ENCODE measurements at places on chromosomes 1 and 21. TPM values are rescaled to one million over a fixed set of nuclear protein-coding genes. Genes with fewer than 3 reads are reported as not detected.

DNA sequence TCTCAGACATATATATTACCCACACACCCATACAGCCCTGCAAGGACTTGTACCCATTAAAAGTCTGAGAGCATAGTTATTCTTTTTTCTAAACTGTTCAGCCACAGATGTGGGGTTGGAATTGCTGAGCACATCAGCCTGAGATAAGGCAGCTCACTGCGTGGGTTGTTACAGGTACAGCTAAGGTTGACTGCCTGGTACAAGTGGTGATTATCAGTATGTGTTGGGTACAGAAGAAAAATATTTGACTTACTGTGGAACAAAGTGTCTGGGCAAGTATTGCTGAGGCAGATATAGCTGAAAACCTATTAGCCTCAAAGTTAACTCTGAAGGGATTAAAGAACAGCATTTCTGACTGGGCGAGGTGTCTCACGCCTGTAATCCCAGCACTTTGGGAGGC is 5.0 kb downstream of the STX12 start:
- no peaks in the 10 kb centered on the region for H3K36me3 ChIP-seq
- H3K4me1 ChIP-seq, result peaks cover 19% of the 10 kb centered on the region
- no peaks in the 10 kb centered on the region for H3K27me3 ChIP-seq

DNA sequence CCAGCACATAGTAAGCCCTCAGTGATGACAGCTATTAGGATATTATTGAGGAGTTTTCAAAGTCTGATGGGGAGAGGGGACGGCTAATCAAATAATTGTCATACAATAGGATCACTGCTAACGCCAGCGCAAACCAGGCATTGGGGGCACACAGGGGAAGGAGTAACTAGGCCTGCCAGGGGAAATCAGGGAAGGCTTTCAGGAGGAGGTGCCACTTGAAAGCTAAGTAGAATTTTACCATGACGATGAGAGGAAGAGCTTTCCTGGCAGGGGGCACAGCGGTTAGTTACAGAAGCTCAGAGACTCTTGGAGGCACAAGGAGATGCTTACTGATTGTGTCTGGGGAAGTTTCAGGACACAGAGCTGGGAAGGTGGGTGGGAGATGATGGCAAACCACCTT is 47.2 kb upstream of the LAPTM5 start:
- no peak for DNase-seq
- no peak overlapping the region for H3K27ac ChIP-seq
- no peaks in the 10 kb centered on the region for H3K27me3 ChIP-seq
- peaks cover 9% of the 10 kb centered on the region for H3K4me1 ChIP-seq
- H3K4me3 ChIP-seq, result no peak overlapping the region
- no peaks in the 10 kb centered on the region for H3K36me3 ChIP-seq

DNA sequence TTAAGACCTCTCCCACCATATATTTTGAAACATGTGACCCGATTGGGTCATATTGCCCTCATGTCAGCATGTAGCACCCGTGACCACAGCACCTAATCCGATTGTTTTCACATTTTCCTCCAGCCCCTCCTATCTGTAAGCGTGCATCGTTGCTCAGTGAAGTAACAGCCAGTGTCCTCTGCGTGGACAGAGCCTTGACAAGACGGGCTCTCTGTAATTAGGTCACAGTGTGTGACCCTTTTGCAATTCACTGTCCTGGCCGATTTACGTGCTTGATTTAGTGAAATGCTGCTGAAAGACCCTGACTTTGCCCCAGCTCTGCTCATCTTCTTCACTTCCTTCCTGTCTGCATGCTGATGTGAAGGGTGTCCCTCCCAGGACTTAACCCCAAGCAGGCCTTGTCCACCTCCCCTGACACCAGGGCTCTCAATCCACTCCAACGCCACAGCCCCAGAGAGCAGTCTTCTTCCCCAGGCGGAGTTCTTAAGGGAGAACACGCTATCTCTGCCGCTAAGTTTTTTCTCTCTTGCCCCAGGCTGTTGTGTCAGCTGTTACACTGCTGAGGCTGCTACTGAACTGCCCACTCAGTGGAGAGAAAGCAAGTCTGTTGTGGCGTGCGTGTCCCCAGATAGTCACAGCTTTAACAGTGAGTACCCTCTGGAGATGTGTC is 19.4 kb downstream of the URB2 start:
- H3K27ac ChIP-seq, result no peak overlapping the region
- peaks cover 18% of the 10 kb centered on the region for H3K4me1 ChIP-seq
- DNase-seq, result no peak
- H3K36me3 ChIP-seq, result no peaks in the 10 kb centered on the region

DNA sequence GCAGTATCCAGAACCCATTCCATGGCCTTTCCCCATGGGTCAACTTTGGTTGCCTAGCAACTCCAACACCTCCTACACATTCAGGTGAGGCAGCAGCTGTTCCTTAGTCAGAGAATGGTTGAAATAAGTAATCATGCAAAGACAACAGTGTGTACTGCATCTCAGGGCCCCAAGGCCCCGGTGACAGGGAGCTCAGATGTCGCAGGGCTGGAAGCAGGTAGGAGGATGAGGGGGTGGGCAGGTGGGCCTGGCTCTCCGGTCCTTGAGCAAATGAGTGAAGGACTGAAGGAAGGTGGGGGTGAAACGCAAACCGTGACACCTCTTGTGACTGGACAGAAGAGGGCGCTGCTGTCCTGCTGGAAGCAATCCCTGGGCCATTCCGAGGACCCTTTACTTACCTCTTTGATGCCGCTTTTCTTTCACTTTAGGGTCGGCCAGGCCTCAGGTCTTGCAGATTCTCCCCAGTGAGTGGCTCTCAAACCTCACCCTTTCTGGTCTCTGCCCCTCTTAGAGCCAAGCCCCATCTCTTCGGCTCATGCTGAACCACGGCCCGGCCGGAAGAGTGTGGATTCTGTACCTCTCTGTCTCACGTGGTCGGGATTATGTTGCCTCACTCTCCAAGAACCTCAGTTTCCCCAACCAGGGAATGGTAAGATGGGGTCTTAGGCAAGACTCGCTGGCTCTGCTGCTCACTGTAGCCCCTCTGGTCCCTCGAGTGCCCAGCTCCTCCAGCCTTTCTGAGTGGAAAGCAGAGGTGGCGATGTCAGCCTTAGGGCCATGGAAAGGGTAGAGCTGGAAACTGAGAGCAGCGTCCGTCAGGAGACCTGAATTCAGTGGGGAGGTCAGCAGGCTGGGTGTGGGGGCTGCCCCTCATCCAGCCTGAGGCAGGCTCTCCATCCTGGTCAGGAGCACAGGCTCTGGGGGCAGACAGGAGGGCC is 5.6 kb upstream of the KCNA10 start:
- no peak for DNase-seq

DNA sequence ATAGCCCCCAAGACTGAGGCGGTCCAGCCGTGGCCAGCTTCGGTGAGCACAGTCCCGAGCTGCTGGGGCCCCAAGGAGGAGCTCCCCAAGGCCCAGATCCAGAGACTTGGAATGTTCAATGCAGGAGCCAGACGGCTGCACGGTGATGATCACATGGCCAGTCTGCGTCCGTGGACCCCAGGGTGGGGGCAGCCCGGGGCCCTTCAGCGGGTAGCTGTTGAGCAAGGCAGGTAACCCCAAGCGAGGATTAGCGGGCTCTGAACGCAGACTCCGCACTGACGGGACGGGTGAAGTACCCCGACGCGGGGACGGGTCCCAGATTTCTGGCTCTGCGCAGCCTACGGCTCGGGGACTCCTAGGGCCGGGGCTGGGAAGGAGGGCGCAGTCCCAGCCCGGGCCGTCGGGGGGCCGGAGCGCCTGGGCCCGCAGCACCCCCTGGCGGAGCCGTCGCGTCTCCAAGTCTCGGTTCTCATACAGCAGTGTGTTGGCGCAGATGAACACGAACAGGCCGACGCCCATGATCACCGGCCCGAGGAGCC is 2.7 kb downstream of the TMEM200B start:
- no peaks in the 10 kb centered on the region for H3K4me1 ChIP-seq
- H3K27me3 ChIP-seq, result peaks cover 46% of the 10 kb centered on the region
- H3K36me3 ChIP-seq, result no peaks in the 10 kb centered on the region
- H3K27ac ChIP-seq, result no peak overlapping the region

DNA sequence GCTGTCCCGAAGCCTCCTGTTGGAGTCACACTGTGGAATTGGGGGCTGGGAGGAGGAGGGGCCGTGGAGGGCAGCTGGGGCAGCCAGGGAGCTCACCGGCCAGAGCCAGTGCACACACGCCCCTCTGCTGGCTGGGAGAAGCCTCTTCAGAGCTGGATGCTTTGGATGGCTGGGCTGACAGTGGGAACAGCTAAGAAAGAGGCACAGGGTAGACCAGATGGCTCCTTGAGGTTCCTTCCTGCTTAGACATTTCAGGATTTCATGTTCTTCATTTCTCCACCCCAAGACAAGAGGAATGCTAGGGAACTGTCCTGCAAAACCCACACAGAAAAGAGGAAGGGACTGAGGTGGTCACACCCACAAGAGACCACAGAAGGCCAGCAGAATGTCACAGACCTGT is 254.8 kb upstream of the VAMP3 start:
- H3K36me3 ChIP-seq, result no peaks in the 10 kb centered on the region
- H3K27ac ChIP-seq, result no peak overlapping the region
- H3K27me3 ChIP-seq, result no peaks in the 10 kb centered on the region
- peaks cover 14% of the 10 kb centered on the region for H3K4me1 ChIP-seq
- H3K4me3 ChIP-seq, result no peak overlapping the region
- no peak for DNase-seq

GRCh38 chr1:234893725-234894630 is 234.7 kb downstream of the TOMM20 start:
- H3K27ac ChIP-seq, result peak overlapping the region; percentile 64
- no peak overlapping the region for H3K4me3 ChIP-seq
- H3K36me3 ChIP-seq, result no peaks in the 10 kb centered on the region
- no peak for DNase-seq
- H3K27me3 ChIP-seq, result no peaks in the 10 kb centered on the region

GRCh38 chr1:10597492-10598388 is 123.0 kb downstream of the PEX14 start:
- no peaks in the 10 kb centered on the region for H3K4me1 ChIP-seq
- no peaks in the 10 kb centered on the region for H3K27me3 ChIP-seq

DNA sequence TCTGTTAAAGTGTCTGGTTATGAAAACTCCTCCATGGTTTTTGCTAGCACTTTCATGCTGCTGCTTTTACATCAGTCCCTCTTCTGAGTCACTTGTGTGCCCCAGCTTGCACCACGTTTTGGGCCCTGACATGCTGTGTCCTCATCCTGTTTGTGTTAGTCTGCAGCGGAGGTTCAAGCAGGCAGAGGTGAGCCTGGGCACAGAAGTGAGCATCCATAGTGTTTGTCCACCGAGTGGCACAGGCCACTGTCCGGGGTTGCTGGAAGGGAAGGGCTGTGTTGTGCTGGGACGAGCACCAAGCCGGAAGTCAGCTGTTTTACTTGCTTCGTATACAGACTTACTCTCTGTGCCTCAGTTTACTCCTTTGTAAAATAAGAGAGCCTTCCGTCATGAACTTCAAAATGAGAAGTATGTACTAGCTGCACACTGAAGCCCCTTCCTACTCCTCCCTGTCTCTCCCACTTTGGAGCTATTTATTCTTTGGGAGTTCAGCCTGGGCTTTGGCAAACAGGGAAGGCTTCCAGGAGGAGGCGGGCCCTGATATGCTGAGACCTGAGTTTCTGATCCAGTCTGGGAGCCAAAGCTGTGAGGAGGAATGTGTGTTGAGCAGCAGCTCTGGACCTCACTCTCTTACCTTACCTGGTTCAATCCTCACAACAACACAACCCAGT is 10.7 kb upstream of the LAPTM5 start:
- no peak overlapping the region for H3K27ac ChIP-seq
- no peaks in the 10 kb centered on the region for H3K36me3 ChIP-seq
- no peak for DNase-seq
- peaks cover 11% of the 10 kb centered on the region for H3K4me1 ChIP-seq
- H3K4me3 ChIP-seq, result no peak overlapping the region

GRCh38 chr1:39441797-39442196 is 49.6 kb upstream of the BMP8A start:
- DNase-seq, result no peak
- H3K27ac ChIP-seq, result no peak overlapping the region
- H3K36me3 ChIP-seq, result peaks cover 25% of the 10 kb centered on the region
- no peak overlapping the region for H3K4me3 ChIP-seq
- H3K27me3 ChIP-seq, result no peaks in the 10 kb centered on the region

DNA sequence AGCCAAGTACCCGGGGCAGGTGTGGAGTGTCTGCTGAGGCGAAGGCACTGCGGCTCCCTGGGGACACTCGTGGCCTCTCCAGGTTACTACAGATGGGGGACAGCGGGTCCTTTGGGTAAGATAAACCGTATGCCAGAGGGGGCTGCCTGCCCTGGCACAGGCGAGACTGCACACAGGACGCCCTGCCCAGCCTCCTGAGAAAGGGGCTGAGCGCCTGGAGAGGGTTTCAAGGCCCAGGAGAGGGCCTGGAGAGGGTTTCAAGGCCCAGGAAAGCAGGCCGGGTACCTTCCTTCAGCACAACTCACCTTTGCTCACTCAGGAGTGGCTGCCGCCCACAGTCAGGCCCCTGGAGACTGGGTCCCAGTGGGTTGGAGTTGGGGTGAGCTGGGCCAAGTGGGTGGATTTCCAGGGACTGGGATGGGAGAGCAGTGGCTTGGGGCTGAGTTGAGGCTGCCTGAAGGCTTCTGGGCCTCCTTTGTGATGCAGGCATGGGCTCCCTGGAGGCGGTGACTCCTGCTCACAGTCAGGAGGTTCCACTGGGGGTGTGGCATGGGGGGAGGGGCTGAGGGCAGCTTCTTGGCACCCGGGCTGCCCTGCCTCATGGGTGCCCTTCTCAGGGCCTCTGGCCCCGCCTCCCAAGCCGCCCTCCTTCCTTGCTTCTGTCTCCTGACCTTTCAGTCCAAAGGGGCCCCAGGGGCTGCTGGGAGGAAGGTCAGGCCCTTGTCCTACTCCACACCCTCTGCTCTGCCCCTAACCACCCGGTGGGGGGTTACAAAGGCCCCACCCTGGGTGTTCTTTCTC is at the start of gene MMEL1:
MMEL1 (minus strand) TSS at position 456 of the 801 bp plus-strand sequence. CDS start 3,532 bp downstream, outside the sequence.
- H3K27me3 ChIP-seq, result peaks cover 73% of the 10 kb centered on the region
- no peak within 1 kb of the TSS for H3K27ac ChIP-seq
- H3K36me3 ChIP-seq, result no peaks in the 10 kb centered on the region
- no peaks in the 10 kb centered on the region for H3K4me1 ChIP-seq

- H3K4me1 ChIP-seq, result peaks cover 17% of the 10 kb centered on the region
- DNase-seq, result no peak
- no peaks in the 10 kb centered on the region for H3K36me3 ChIP-seq
- H3K4me3 ChIP-seq, result no peak overlapping the region
- H3K27ac ChIP-seq, result no peak overlapping the region
Measured at GRCh38 chr1:58789322-58789856, 5.5 kb upstream of the JUN start.

DNA sequence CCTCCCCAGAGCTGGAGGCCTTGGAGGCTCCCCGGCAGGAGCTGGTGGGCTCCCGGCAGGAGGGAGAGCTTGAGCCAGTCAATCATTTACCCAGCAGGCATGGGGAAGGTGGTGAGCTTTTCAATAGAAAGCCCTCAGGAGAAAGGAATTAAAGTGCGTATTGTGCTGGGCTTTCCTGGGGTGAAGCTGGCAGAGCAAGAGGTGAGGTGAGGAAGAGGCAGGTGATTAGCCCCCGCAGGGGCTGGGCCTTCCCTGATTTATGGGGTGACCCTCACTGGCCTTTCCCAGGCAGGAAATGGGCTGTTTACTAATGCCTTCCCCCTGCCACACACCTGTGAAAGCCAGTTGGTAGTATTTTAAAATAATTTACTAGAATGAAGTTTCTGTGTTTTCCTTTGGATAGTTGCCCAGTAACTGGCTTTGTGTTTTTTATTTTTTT is 25.8 kb downstream of the CLDN14 start:
- no peak for DNase-seq
- no peak overlapping the region for H3K4me3 ChIP-seq
- H3K36me3 ChIP-seq, result no peaks in the 10 kb centered on the region
- H3K4me1 ChIP-seq, result no peaks in the 10 kb centered on the region
- no peaks in the 10 kb centered on the region for H3K27me3 ChIP-seq

GRCh38 chr1:109090196-109091077 is at the start of gene TMEM167B:
Gene TMEM167B (plus strand): TSS chr1:109090764. CDS start chr1:109090873, 109 bp downstream.
- H3K4me3 ChIP-seq, result peak within 1 kb of the TSS; percentile 81
- no peaks in the 10 kb centered on the region for H3K27me3 ChIP-seq
- H3K27ac ChIP-seq, result peak within 1 kb of the TSS; percentile 93

The PGD gene
- total RNA-seq, result 48.7 TPM

The FMO1 gene
- total RNA-seq, result not detected

The DNASE2B gene
- total RNA-seq, result 2.0 TPM
